Immature natural killer cell (primary cell): ENCODE measurements at places on chromosomes 5 and 9.

DNA sequence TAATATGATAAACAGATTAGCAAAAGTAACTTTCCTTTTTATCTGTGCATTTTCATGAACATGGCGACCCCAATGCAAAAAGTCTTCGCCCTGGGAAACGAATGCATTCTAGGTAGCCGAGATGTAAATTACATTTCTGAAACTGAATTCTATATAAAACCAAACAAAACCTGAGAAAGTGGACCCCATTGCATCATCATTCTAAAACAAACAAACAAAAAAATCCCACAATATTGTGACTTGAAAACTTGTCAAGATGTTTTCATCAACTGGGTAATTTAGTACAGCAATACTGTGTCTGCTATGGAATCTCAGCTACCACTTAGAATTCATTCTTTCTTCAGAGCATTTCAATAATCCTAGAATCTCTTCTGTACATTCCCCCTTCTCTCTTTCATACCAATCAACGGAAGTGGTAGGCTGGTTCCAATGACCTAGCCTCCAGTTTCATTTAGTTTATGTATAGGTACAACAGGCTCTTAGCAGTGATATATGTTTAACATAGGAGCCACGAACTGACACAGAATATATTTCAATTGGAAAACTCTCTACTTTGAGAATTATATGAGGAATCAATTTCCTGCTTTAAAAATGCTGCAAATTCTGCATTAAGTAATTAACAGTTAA, 85.6 kb downstream of the FBXW11 start:
- DNase-seq = no peak

- no peak for DNase-seq
Measured at GRCh38 chr9:4362281-4362680, 62.4 kb upstream of the GLIS3 start.

DNA sequence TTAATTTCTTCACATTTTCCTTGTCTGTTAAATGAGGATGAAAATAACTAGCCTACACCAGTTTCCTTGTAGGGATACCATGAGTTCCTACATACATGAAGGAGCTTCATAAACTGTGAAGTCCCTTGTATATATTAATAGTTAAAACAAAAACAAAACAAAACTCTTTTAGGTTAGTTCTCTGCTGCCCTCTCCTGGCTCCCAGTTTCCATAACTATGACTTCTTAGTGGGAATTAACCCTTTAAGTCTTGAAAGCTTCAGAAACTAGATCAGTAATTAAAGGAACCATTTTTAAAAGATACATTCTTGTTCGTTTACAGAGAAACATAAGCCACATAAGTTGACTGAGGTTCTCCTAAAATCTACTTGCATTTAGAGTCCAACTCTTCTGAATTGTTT, 500.0 kb upstream of the C9orf72 start:
- DNase-seq = no peak

GRCh38 chr9:21584890-21585289, 102.8 kb upstream of the IFNE start:
- DNase-seq = no peak

GRCh38 chr5:175711472-175712312, 53.8 kb downstream of the HRH2 start:
- no peak for DNase-seq

GRCh38 chr5:95887977-95888376, 65.5 kb upstream of the GLRX start:
- no peak for DNase-seq

DNA sequence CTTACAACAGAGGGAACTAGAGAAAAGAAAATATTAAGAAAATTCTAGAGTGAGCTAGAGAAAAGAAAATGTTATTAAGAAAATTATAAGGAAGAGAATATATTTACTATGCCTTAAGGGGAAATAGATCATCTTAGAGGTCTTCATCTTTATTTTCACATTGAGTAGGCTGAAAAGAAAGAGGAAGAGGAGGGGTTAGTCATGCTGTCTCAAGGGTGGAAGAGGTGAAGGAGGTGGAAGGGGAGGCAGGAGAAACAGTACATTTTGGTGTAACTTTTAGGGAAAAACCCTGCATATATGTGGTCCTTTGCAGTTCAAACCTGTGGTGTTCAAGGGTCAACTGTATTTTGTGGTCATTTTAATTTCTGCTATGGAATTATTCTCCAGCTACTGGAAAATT, 46.6 kb downstream of the PPIP5K2 start:
- DNase-seq = no peak

DNA sequence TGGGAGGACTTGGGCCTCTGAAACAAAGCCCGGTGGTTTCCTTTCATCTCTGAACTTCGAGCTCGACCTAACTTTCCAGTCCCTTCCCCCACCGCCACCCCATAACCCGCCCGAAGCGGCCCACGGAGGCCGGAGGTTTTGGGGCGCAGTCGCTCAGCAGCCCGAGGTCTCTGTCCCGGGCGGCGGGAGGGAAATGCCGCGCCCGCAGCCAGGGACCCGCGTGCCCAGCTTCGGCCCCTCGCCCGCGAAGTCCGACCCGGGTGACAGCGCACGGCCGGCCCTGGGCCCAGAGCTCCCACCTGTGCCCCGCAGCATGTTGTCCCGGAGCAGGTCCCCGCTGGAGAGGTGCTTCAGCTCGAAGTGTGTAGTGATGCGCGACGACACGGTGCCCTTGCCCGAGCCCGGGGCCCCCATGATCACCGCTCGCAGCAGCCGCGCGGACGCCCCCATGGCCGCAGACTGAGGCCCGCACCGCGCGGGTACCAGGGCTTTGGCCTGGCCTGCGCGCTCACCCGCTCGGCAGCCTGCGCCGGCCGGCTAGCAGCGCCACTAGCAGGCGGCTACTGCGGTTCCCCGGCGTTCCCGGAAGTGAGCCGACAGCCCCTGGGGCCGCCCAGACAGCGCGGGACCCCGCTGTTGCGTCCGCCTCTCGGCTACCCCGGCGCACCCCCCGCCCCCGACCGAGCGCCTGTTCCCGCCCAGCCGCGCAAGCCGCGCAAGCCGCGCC, at the start of gene AK3:
AK3 (minus strand) TSS at position 565 of the 727 bp plus-strand sequence; CDS start at position 450, 115 bp downstream.
- peak; percentile 92 for DNase-seq

- DNase-seq = no peak
Measured at GRCh38 chr5:134127376-134127861, 12.9 kb downstream of the TCF7 start.

- no peak for DNase-seq
Measured at GRCh38 chr5:113293068-113293974, 141.5 kb downstream of the TSSK1B start.

GRCh38 chr5:165579911-165580310, 2074.5 kb downstream of the MAT2B start:
- no peak for DNase-seq

GRCh38 chr5:66869347-66869746, 273.2 kb downstream of the MAST4 start:
- no peak for DNase-seq

GRCh38 chr9:122040561-122041242, 52.4 kb downstream of the TTLL11 start:
- DNase-seq = no peak

GRCh38 chr5:76714751-76715485, 1.0 kb upstream of the F2R start:
- DNase-seq = no peak

GRCh38 chr9:15423231-15423985, 732 bp downstream of the SNAPC3 start:
- peak; percentile 9 for DNase-seq

GRCh38 chr5:144125163-144125726, 45.2 kb downstream of the YIPF5 start:
- DNase-seq = no peak

DNA sequence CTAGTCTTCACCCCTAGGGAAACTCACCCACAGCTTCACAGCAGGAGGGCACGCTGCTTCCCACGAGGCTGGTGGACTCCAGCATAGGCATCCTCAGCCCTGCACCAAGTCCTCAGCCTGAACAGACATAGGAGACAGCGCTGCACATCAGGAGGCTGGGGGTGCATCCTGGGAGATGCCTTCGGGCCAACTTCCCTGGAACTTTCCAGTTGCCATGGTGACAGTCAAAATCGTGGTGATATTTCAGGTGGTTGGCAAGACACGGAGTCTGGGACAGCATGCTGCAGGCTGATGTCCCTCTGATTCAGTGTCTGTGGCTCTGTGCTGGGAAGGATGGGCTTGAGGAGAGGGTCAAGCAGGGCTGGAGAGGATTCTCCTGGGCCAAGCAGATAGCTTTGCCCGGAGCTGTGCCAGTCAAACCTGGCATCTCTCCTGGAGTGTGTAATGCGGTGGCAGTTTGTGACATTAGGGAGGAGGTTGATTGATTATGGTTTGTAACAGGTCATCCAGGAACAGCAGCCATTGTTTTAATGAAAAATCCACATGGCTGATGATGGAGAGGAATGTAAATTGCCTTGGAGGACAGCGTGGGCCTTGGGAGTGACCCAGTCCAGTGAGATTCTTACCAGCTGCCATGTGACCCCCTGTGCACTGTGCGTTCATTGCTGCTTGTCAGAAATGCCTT, 35.6 kb upstream of the SEMA4D start:
- no peak for DNase-seq

DNA sequence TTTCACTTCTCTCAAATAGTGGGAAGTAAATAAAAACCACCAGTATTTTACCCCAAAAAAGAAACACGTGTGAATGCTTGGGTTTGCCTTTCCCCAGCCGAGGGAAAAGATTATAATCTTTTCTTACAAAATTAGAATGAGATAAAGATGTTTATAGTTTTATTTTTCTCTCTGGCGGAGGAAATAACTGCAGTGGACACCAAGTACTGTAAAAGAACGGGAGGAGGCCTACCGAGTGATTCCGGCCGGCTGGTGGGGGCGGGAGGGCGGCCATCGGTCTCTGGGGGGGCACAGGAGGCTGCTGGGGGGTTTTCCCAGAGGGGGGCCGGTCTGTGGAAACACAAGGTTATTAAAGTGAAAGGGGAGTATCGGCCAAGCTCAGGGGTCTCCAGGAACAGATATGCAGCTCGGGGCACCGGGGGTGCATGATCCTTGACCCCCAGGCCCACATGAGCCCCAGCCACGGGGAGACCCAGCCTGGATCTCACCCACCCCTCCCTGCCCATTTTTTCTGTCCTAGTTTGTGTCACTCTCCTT, 29.4 kb downstream of the LCP2 start:
- no peak for DNase-seq

DNA sequence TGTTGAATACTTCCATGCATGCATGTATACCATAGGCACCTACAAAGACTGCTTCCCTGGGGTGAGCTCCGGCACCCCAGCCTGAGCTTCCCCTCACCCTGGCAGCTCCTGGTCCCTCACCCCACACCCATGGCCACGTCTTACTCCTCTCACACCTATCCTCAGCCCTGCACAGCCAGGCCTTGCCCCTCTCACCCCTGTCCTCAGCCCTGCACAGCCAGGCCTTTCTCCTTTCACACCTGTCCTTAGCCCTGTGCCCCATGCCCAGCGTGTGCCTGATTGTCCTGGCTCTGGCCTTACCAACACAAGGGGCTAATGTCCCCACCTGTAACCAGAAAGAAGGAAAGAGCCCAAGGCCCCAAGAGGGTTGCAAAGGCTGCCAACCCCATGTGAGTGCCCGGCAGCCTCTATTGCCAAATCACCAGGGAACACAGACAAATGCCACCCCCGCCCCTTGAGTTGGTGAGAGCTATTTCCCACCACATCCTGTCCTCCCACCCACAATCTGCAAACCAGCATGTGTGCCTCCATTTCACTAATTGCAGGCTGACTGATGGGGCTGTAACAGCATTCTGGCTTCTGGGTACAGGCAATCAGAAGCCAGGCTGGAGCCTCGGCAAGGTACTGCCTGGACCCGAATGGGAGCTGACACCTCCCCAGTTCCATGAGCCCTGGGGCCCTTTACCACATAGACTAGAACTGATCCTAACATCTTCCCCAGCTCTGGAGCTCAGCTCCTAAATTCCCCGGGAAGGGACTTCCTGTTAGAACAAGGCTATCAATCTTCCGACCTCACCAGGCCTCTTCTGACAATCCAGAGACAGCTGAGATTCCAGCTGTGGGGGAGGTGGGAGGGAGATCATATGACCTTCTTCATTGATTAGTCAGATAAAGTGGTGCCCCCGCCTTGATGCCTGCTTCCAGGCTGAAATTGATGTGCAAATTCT, 78.2 kb downstream of the FAM114A2 start:
- DNase-seq = peak; percentile 77

DNA sequence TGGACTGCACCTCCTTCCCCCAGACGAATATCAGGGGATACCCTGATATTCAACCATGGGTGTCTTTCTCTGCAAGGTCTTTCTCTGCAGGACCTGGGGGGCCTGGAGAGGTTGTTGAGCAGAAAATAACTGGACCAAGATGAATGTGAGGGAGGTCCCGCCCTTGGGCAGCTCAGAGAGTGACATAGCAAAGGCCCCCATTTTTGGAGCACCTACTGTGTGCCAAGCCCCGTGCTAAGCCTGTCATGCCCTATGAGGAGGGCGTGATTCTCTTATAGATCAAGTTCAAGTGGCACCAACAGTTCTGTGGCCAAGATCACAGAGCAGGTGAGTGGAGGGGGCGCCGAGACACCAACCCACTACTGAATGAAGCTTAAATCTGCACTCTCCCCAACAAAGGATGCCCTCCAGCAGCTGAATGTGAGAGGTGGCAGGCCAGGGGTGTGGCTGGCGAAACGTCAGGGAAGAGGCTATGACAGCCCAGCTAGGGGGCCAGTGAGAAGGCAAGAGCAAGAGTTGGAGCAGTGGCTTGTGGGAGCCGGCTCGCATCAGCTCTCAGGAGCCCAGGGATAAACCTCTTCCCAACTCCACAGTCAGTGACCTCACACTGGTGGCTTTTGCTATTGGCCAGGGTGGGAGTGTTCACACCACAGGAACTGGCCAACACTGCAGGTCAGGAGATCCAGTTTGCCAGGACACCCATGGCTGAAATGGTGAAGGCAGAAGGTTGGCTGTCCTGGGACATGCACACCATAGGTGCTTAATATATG, 5.3 kb downstream of the SARDH start:
- DNase-seq = no peak

GRCh38 chr5:33166522-33166921, 274.2 kb upstream of the TARS1 start:
- no peak for DNase-seq

GRCh38 chr5:130078661-130079060, 174.4 kb downstream of the CHSY3 start:
- DNase-seq = no peak

- no peak for DNase-seq
Measured at GRCh38 chr9:138009016-138009802, 131.6 kb downstream of the CACNA1B start.

- no peak for DNase-seq
Measured at GRCh38 chr9:38363589-38363925, 28.9 kb upstream of the ALDH1B1 start.
